Eye (tissue), 1 donor: ENCODE measurements at places on chromosomes 4 and X.

GRCh38 chr4:86536151-86536550, 58.0 kb upstream of the PTPN13 start:
- peak; percentile 43 for DNase-seq

DNA sequence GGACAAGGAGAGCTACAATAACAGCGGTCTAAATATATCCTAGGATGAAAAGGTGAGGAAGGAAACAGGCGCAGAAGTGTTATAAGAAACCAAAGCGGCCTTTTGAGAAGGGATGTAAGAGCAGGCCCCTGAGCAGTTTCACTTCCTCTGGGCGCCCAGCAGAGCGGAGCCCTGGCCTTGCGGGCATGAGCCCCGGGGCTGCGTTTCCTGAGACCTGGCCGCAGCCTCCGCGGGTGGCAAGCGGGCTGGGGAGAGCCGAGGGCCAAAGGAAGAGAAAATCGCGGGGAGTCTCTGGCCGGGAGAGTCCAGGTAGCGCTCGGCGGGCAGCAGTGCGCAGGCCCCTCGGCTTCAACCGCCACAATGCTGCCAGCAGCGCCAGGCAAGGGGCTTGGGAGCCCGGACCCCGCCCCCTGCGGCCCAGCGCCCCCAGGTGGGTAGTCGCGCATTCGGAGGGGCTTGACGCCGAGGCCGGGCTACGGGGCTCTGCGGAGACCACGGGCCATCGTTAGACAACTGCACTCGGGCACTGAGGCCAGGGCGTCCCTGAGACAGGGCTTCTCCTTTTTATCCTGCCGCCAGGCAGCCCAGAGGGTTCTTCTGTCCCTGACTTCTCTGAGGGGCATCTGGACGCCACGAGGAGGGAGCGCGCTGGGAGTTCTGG, at the start of gene BANK1:
BANK1 (plus strand) TSS at position 210 of the 661 bp plus-strand sequence; CDS start at position 361, 151 bp downstream.
- DNase-seq, result peak; percentile 79

DNA sequence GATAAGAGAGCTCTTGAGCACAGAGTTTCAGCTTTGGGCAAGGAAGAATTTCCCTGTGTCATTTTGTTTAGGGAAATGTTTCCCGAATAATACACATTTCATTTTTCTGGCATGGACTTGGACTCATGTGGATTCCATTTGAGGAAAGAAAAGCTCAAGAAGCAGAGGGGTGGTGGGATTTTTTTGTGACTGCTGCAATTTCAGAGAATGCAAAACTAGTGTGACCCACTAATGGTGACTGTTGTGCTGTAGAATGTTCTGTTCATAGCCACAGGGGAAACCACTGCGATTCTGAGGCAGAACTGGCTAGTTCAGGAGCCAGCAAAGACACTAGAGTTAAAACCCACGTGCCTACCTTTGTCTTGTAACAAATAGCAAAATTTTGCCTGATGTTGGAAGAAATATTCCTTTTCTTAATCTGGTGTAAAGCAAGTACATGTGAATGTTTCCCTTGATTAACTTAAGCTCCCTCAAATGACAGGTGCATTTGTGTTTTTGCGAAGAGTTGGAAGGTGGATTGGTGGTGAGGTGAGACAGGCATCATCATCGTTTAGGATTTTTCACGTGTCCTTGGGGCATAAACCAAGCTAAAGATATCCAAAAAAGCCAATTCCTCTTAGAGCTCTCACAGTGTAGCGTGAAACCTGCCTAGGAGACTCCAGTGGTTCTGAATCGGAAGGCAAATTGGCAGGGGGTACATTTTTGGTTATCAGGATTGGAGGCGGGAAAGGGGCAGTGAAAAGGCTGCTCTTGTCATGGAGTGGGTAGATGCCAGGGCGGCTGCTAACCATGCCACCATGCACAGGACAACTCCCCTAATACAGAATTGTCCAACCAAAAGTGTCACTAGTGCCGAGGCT, 38.0 kb upstream of the FAM9C start:
- peak; percentile 39 for DNase-seq

GRCh38 chrX:22095286-22095685, 63.2 kb downstream of the PHEX start:
- DNase-seq, result no peak

DNA sequence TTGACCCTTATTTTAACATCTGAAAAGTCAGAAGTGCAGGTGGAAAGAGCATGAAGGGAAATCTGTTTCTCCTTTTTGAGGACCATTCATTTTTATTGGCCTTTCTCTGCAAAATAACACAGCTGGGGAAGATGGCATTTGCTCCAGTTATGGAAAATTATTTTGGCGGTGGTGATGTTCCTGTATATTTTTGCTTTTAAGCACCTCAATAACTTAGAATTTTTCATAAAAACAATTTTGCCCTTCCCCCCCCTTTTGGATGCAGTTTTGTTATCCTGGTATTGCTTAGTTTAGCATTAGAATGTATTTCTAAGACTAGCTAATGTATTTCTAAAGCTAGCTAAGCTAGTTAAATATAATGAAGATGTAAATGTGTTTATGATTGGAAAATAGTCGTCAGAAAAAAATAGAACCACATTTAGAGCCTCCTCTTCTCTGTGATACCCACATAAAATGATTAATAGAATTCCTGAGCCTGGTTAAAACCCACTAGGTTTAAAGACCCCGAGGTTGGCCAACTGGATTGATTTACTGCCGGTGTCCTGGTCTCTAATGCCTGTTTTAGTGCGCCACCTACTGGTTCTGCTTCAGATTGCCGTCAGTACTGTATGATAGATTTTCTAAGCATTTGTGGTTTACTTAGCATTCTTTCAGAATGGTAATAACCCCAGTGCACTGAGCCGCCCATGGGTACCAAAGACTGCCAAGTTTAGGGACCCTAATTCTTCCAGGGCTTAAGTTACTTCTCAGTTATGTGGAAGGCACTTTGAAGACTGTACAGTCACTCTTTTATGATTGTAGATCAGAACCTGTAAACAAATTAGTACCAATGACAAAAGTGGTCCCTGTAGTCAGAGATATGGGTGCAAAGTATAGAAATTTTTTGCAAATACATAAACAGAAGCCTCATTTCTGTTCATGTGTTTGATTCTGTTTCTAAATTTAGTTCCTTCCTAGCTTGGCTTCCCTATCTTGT, 11.4 kb downstream of the KLF3 start:
- DNase-seq, result peak; percentile 96

DNA sequence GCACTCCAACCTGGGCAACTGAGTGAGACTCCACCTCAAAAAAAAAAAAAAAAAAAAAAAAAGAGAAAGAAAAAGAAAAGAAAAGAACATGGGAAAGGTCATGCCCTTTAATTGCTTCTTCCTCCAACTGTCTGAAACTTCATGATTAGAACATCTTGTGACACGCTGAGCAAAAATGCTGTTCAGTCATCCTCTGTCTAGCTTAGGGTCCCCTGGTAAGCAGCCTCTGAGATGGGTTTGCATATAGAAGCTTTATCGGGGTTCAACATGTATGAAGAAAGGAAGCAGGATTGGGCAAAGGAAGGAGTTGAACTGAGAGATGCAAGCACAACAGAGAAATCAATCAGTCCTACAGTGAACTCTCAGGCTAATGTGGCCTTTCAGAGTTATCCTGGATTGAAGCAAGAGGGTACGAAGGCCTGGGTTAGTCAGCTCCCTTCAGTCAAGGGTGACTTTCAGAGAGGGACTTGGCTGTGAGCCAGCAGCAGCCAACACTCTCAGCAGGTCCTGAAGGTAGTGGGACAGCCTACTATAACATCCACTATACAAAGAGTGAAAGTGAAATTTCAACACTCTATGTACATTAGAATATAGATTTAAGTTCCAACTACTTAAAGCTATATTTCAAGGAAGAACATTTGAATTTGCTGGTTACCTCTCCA, 11.4 kb downstream of the MAOB start:
- no peak for DNase-seq

GRCh38 chr4:20391198-20391597, 139.5 kb downstream of the SLIT2 start:
- no peak for DNase-seq

GRCh38 chr4:19534159-19534558, 717.5 kb upstream of the SLIT2 start:
- no peak for DNase-seq

GRCh38 chr4:149065753-149066152, 623.5 kb upstream of the NR3C2 start:
- DNase-seq, result no peak

DNA sequence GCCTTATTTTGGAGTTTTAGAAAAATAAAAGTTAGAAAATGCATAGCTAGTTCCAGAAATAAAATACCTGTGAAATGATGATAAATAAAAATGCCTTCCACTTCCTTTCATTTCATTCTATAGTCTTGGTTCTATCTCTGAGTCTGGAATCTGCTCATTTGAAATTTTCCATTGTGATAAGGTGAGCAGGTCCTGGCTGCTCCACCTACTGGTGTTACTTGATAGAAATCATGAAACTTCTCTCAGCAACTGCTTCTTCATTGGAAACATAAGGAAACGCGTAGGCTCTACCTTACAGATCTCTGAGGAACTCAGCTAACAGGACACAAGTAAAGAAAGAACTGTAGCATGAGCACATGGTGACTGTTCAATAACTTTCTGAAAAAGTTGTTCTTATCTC, 141.8 kb downstream of the DCHS2 start:
- peak; percentile 32 for DNase-seq

GRCh38 chr4:66899422-66900065, 645.8 kb downstream of the CENPC start:
- no peak for DNase-seq

GRCh38 chrX:109533005-109533404, 3.6 kb upstream of the NXT2 start:
- DNase-seq, result no peak

DNA sequence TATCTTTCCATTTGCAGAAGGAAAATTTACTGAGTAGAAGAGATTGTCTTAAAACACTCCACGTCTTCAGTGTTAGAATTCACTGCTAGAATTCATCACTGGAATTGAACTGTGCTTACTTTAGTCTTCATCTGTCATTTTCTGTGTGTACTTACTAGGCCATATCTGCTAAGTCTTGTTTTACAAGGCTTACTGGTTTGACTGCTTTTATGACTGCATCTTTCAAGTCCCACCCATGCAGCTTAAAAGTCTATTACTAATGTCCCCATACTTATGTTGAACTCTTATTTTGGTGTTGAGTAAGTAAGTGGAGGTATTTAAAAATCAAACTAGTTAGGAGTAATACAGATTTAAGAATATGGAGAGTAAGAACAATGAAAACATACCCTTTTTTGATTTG, 14.6 kb downstream of the CLCN3 start:
- DNase-seq, result peak; percentile 48

- no peak for DNase-seq
These were observed 37.4 kb downstream of the CCKAR start for GRCh38 chr4:26452565-26453531.

DNA sequence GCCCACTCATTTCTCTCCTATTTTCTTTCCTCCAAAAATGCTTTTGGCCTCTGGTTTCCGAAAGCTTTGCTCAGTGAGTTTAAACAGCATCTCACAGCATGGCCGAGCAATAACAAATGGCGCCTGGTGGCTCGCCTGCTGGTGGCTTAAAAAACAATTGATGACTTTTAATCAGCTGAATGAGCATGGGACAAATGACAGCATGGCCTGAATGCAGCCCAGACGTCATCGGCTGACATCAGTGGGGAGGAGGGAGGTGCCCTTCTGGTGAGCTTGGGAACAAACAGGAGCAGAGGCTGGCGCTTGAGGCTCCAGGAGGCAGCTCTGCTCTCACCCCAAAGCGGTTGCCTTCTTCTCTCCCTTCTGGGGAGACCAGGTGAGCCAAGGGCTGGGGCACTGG, 286.4 kb downstream of the BCOR start:
- DNase-seq, result peak; percentile 73

GRCh38 chr4:174427571-174428140, 94.6 kb downstream of the HPGD start:
- no peak for DNase-seq

DNA sequence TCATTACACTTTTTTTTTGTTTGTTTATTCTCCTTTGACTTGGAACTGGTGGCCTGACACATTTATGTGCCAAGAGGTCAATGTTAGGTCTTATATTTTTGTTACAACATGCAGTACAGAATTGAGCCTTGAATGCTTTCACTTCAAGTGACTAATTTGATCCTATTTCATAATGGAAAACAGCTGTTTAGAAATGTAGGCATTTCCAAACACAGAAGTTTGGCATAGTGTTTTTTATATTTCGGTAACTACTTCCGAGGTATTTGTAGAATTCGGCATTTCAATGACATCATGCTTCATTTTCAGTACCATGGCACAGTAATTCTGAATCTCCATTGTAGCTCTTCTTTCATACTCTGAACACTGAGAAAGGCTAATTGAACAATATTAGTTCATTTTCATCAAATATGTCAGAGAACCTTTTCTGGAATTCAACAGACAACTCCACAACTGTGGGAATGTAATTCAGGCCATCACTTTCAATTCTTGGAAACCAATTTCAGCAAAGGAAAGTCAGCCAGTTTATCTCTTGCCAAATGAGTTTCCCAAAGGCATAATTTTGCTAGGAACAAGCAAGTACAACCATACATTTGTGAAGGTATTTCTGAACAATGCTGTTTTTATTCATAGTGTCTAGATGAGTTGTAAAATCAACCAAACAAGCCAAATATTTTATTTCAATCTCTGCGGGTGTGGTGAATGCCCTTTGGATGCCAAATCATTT, 11.4 kb downstream of the FAM120C start:
- DNase-seq, result no peak

DNA sequence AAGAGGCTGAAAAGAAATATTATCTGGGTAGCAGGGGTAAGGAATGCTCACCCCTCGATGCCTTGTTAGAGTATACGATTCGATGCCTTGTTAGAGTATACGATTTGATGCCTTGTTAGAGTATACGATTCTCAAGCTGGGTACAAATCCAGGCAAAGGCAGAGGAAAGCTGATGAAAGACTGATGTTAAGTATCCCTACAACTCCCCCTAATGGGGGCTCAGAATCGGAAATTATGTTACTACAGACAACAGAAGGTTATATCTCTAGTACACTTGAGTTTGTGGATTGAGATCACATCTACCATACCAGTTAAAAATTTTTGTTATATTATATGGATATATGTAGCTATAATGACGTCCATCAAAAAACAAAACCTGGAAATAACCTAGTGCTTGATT, 4.8 kb downstream of the LRRC66 start:
- no peak for DNase-seq

GRCh38 chr4:102732678-102733077, 28.1 kb downstream of the MANBA start:
- no peak for DNase-seq

DNA sequence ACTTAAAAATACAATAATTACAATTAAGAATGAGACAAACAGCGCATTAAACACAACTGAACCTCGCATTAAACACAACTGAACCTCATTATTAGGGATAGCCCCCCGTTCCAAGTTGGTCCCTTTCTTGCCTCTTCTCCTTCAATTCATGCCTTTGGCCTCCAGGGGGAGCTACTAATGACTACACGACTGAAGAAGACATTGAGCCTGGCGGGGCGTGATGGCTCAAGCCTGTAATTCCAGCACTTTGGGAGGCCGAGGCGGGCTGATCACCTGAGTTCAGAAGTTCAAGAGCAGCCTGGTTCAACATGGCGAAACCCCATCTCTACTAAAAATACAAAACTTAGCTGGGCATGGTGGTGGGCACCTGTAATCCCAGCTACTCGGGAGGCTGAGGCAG, 56.4 kb upstream of the NWD2 start:
- no peak for DNase-seq

GRCh38 chr4:127304356-127304755, 328.4 kb upstream of the INTU start:
- no peak for DNase-seq
